ENCODE measurements at places on chromosomes 6 and 20. TPM values are rescaled to one million over a fixed set of nuclear protein-coding genes. Genes with fewer than 3 reads are reported as not detected.
A peak's percentile ranks its signal among the peaks of the same experiment; 100 is the strongest.

DNA sequence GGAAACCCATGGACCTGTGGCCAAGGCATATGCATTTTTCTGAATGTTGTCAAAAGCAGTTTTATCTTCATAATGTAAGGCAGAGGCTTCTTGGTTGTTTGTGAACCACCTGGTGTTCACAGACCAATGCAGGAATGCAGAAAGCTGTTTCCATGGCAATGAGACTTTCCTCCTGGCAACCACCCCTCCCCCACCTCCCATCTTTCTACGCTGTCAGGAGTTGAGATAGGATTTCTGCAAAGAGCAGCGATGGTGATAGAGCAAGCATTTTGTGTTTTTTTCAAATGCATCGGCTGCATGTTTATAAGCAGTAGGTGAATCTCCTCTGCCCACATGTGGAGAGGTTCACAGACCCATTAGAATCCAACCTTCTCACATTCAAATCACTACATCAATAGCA, 114.1 kb upstream of the SMLR1 start:
- H3K4me3 ChIP-seq = no peak overlapping the region
- no peaks in the 10 kb centered on the region for H3K27me3 ChIP-seq
- no peak for DNase-seq
- no peak overlapping the region for H3K27ac ChIP-seq
- no peaks in the 10 kb centered on the region for H3K36me3 ChIP-seq

Gene TUBB1
- 0.05 TPM for total RNA-seq

Gene FAXC
- 20.5 TPM for total RNA-seq

DNA sequence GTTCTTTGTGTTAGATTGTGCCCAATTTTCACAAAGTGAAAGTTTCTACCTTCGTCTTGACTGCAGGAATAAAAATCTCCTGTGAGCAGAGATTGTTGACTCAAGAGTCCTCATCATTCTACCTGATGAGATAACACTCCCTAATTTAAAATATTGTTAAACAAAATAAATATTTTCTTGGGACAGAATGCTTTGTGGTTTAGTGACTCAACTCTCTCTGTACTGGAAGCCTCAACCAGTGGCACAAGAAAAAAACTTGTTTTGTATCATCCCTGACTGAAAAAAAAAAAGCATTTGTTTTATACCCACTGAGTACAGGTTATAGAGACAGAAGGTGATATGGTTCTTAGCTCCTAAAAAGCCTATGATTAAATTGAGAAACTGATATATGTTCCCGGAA, 78.9 kb downstream of the CRYBG1 start:
- H3K27me3 ChIP-seq = peaks cover 31% of the 10 kb centered on the region
- no peak overlapping the region for H3K4me3 ChIP-seq
- DNase-seq = peak; percentile 42

DNA sequence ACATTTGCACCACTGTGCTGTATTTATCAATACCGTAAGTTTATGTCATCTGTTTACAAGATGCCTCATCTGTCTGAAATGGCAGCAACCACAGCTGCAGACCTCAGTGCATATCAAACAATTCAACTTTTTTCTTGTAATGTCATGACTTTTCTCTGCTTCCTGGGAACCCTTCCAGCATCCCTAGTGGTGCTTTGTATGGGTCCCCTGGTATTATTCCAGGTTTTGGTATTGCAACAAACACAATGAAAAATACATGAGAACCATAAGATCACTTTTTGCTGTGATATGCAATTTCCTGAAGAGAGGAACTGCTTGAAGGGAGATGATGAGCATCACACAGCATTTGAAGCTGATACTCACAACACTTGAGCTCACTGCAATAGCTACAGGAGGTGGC, 12.0 kb upstream of the TXNDC5 start:
- H3K27me3 ChIP-seq = no peaks in the 10 kb centered on the region
- no peaks in the 10 kb centered on the region for H3K4me1 ChIP-seq
- H3K36me3 ChIP-seq = no peaks in the 10 kb centered on the region
- H3K4me3 ChIP-seq = no peak overlapping the region

DNA sequence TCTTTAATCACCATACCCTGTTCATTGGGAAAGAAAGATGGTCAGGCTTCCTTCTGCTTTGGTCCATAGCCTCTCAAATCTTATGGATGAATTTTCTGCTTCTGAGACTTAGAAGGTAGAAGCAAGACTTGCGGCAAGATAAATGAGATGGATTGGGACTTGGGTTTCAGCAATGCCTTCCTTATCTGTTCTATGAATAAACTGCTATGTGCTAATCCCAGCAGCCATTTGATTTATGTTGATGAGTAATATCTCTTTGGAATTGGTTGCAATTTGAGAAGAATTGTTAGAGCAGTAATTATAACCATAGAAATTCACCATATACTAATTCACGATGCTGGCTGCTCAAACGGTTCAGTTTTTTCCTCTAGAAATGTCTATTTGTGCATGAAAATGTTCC, 48.3 kb downstream of the TXLNB start:
- DNase-seq = no peak
- no peaks in the 10 kb centered on the region for H3K27me3 ChIP-seq
- H3K27ac ChIP-seq = no peak overlapping the region
- peaks cover 4% of the 10 kb centered on the region for H3K4me1 ChIP-seq
- no peak overlapping the region for H3K4me3 ChIP-seq
